ENCODE measurements at places on chromosomes 3 and 15.
A peak's percentile ranks its signal among the peaks of the same experiment; 100 is the strongest.

DNA sequence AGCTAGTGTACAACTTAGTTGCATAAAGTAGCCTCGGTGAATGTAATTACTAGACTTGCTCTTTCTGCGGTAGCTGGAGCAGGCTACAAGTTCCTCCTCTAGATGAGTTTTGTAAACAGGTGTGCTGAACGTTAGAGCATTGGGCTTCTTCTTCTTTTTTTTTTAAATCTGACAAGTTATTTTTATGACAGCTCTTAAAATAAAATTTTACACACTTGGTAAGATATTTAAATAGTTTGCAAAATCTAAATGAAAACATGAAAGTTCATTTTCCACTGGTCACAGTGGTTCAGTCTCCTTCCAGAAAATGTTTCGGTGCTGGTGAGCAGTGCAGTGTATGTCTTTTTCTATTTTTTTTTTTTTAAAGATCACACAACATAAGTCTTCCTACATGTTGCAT, 3.0 kb downstream of the CCR9 start:
- no peak for DNase-seq

DNA sequence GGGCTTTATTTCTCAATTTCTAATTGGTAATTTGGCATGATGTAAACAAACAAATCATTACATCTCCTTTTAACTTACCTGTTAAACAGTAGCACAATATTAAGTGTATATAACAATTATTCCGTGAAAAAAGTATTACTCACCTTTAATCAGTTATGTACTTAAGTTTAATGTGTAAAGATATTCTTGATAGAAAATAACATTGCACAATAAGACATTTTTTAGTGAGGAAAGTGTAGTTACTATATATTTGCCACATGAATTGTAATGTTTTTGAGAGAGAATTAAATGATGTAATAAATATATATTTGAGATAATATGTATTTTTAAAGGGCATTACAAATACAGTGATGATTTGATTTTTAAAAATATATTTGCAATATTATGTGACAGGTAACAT, 10.9 kb upstream of the CCNB2 start:
- DNase-seq = no peak

DNA sequence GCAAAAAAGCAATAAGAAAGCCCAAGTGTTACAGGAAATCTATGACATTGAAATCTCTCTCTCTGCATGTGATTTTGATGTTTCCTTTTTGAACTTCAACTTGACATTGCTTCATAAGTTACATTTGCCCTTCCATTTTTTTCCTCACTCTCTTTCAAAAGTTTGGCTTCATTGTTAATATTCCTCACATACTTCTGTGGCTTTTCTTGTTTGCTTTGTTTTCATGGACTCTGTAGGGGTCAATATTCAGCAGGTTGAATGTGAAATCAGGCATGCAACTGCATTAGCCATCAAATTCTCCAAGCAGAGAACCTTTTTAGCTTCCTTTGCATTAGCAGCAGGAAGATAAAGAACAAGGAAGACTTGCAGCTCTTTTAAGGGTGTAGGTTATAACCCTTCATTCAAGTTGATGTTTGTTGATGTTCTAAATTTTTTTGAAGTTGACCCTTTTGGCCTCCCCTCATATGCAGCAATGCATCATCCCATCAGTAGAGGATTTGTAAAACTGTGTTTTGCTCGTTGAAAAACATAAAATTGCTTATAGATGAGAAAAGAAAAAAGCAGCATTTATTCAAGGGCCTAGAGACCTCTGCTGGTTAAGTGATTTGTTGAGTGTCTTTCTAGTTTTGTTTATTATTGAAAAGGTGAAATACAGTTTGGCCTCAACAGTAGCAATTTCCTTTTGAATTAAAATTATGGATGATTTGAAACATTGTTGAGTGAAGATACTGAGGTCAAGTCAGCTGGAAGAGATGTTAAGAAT, 211.4 kb downstream of the IL5RA start:
- no peak for DNase-seq

DNA sequence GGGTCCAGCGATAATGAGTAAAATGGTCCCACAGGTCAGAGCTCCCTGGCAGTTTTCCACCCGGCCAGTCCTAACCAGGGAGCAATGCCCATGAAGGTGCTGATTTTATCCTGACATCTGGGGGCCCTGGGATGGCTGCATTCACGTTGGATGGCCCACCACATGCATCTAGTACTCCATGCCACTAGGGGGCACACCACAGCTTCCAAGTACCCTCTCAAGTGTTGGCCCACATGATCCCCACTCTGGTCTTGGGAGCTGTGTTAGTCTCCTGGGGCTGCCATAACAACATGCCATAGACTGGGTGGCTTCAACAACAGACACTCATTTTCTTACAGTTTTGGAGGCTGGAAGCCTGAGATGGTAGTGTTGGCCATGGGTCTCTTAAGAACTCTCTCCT, 225.5 kb downstream of the SLCO3A1 start:
- DNase-seq = no peak

- DNase-seq = no peak
These were observed 13.7 kb downstream of the USP13 start for GRCh38 chr3:179666436-179667035.

DNA sequence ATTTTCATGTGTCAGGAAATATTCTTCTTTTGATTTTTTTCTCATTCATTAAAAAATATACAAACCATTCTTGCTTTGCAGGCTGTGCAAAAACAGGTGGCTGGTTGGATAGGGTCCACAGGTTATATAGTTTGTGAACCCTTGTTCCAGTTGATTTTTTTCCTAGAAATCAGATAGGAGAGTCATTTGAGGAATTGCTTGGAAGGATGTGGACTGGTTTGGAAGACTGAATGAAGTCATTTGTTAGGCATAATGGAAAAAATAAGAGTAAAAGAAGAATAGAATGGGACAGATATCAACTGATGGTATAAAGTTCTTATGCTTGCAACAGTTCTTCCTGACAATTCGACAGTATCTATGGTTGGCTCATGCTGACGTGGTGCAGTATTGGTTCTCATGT, 189.4 kb downstream of the PTPRG start:
- no peak for DNase-seq

- DNase-seq = peak; percentile 82
These were observed 113.6 kb upstream of the ICE2 start for GRCh38 chr15:60592371-60593169.

GRCh38 chr3:42935472-42935871, 29.5 kb downstream of the ZNF662 start:
- no peak for DNase-seq

- DNase-seq = no peak
These were observed 40.5 kb upstream of the EIF1B start for GRCh38 chr3:40268802-40269524.

- DNase-seq = no peak
These were observed 352.1 kb upstream of the ALCAM start for GRCh38 chr3:105014631-105015030.

DNA sequence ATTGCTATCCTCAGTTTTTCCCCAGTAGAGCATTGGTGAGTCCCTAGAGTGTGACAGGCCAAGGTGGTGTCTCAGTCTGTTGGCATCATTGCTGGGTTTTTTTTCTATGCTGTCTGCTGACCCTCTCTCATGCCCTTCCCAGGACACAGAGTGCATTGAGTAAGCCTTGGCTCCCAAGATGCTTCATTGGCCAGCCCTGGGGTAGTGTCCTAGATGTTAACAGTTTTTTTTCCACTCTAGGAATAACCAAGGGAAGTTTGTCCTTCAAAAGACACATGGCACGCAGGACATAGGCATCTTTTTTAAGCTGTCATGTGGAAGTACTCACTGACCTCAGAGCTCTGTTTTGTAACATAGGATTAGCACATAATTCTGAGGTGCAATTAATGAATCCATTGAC, 19.5 kb downstream of the ADAMTSL3 start:
- no peak for DNase-seq

DNA sequence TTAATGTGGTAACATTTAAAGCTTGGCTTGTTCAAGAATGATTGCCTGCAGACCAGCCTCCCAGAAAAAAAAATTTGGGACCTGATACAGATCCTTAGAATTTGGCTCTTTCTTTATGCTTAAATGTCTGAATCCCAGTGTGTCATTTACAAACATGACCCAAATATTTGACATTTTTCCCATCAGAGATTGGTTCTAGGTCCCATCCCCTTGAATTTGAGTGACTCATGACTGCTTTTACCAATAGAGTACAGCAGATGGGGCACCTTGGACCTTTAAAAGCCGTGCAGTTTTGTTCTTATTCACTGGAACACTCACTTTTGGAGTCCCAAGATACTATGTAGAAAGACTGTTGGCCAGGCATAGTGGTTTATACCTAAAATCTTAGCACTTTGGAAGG, 231.6 kb downstream of the ZIC1 start:
- no peak for DNase-seq

- DNase-seq = no peak
These were observed 250.3 kb downstream of the CBLB start for GRCh38 chr3:105618556-105618955.

- DNase-seq = no peak
These were observed 218.2 kb upstream of the ADAMTS9 start for GRCh38 chr3:64905906-64906410.

DNA sequence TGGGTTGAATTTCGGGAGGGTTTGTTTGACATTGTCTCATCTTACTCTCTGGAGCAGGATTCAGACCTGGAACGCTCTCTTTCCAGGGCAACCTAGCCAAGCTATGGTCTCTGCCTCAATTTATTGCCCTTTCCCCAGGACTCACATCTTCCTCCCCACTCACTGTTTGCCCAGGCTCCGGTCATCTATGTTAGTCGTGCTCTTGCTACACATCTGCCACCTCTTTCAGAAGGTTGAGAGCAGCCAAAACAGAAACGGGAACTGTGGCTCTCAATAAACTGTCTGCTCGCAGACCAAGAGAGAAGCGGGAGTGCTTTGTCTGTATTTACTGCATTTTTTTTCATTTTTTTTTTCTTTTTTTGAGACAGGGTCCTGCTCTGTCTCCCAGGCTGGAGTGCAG, 81.6 kb downstream of the ST6GAL1 start:
- no peak for DNase-seq

- no peak for DNase-seq
These were observed 33.0 kb downstream of the MBNL1 start for GRCh38 chr3:152301745-152302181.

DNA sequence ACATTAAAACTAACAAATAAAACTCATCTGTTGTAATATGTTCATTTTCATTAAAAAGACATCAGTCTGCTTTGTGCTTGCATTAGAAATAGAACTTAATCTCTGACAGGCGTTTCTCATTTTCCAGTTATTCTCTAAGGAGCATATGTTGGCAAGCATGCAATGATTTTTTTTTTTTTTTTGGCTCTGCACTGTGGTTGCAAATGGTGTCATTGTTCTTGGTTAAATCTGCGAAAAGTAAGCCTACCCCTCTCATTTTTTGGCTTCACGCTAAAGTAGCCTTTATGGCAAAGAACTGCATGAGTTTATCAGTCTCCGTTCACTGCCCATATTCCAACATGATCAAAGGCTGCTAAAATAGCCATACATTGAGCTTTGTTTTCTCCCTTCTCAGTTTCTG, 403.2 kb downstream of the MECOM start:
- no peak for DNase-seq

GRCh38 chr3:104510131-104510849, 856.4 kb upstream of the ALCAM start:
- no peak for DNase-seq

DNA sequence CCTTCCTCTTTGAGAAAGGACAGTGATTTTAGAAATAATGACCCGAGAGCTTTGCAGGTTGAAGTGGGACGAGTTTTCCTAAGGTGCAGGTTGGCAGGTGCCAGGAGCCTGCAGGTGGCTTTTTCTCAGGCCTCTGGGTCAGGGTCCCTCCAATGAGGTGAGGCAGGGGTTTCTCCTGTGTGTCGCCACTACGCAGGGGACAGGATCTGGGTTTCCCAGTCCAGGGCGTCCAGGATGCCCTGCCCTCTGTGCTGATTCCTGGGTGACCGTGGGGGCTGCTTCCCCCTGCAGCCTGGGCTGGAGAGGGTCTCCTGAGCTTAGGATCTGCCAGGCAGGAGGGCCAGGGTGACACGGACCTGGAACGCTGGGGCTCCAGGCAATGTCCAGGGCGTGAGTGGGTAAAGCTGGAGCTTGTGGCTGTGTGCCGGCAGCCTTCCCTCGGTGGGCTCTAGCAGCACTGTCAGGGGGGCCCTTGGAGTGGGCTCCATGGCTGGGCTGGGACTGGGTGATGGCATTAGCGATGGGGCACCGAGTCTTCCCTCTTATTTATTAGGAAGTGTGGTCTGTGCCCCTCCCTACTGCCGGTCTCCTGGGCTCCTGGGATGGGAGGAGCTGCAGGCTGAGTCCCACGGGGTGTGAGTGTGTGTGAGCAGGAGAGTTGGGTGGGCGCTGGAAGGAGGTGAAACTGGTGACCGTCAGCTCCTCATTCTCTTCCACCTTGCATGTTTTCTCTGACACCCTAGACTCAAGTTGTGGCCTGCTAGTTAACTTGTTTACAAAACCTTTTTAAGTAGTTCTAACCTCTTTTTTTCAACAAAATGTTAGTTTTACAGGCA, 1.8 kb downstream of the APBA2 start:
- no peak for DNase-seq

DNA sequence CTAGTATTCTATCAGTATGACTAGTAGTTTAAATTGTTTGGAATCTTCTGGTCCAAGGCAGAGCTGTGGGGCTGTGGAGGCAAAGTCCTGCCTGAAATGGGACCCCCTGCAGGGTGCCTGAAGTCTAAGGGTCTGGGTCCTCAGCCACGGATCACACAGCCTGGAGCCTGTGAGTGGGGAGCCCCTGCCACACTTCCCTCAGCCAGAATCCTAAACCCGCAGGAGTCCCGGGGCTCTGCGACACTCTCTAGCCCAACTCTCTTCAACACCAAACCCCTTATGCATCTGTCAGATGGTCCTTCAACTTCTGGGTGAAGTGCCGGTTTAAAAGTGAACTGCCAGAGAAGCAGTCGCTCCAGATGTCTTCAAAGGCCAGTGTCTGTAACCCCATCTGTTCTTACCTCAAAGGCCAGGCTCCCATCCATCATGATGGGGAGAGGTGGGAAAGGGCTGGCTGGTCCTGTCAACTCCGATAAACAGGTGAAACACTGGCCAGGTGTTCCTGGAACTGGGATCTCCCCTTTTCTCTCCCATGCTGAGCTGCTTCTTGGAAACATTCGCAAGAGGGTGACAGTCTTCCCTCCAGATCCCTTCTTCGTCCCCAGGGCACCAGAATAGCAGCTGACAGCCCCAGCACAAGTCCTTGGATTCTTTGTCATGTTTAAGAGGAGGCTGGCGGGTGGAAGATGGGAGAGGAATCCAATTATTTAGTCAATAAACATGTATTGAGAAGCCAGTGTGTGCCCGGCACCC, 45.6 kb downstream of the CPN2 start:
- DNase-seq = no peak

DNA sequence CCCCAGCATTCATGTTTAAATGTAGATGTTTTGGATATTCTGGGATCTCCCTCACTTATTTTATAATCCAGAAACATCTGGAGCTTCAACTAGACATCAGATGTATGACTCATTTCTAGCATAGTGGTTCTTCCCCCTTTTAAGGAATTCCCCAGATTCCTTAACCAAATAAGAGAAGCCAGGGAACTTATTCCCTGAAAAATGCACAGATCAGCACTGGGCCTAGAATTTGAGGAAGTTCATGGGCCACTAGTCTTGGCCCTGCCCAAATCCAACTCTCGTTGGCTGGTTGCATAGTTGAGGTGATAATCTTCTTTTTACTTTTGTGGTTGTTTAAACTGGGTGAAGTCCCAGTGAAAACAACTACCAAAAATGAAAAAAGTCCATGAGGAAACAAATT, 20.4 kb downstream of the RARRES1 start:
- DNase-seq = no peak
